ENCODE measurements at places on chromosomes 5 and 9.

DNA sequence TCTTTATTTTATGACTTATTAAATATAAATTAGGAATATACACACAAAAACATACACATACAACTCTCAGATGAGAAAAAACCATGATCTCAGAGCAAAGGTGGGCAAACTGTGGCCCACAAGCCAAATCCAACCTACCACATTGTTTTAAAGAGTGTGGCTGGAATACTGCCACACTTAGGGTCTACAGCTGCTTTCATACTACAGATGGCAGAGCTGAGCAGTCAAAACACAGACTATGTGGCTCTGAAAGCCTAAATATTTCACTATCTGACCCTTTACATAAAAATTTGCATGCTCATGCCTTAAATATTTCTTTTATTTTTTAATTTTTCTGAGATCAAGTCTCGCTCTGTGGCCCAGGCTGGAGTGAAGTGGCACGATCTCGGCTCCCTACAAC lies 28.3 kb downstream of the LEAP2 start:
- DNase-seq: no peak

- no peak for DNase-seq
Measured at GRCh38 chr5:14859980-14860379, 11.6 kb downstream of the ANKH start.

DNA sequence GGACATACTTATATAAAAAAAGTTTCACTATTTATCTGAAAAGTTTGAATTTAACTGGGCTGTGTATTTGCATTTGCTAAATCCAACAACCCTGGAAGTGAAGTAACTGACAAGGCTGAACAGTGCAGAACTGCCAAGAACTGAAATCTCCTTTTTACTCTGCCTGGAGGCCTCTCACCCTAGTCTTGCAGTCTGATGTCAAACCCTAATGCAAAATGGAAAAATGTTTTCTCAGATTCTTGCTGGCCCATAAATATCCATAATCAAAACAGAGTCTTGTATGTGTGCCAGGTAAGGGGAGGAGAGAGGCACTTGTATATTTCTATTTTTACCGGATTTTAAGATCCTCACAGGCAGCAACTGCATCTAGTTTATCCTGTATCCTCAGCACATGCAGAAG lies 432.7 kb upstream of the KLF4 start:
- DNase-seq: no peak

- no peak for DNase-seq
Measured at GRCh38 chr9:110208031-110208430, at the start of gene C9orf152. Gene C9orf152, minus strand, starts transcription at chr9:110208159. Its CDS starts 580 bp downstream, at chr9:110207579.

GRCh38 chr5:137600721-137601360 lies 101.7 kb upstream of the SPOCK1 start:
- DNase-seq: no peak

DNA sequence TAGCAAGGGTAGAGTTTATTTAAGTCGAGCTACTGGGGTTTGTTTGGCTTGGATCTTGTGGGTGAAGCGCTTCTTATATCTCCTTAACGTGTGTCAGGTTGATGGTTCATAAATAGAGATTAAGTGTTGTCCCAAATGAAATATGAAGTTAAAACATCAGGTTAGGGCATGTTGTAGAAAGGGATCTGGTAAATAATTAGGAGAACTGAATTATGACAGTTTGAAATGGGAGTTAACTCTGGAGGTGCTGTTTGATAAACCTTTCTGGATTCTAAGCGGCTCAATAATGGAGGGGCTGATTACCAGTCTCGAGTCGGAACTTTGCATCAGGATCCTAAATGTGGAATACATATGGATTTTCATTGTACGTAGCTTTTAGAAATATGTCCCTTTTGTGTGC lies 717.0 kb upstream of the WWC1 start:
- no peak for DNase-seq

DNA sequence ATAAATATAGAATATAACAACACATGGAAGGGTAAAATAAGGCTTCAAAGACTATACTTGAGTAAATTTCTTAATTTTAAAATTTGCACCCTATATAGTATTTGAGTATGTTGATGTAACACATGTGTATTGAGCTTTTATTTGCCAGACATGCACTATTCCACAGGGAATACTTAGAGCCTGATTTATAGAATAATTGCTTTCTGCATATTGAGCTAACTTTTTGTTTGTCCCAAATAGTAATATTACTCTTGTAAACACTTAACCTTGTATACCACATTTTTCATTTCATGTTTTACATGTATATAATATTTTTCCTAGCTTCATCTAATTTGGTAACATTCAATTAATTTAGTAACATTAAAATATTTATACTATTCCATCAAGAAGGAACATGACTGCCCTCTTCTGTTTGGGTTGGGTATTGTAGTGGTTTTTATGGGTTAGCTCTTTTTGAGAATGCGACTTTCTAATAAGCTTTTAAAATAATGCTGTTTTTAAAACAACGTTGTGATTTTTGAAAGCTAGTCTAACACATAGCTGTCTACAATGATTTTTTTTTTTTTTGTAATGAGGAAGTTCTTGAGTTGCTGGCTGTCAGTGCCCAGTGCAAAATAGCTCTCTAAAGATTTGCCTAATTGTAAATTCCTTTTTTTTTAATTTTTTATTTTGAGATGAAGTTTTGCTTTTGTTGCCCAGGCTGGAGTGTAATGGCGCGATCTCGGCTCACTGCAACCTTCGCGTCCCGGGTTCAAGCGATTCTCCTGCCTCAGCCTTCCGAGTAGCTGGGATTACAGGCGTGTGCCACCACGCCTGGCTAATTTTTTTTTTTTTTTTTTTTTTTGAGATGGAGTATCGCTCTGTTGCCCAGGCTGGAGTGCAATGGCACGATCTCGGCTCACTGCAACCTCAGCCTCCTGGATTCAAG lies 4.8 kb downstream of the SUB1 start:
- peak; percentile 45 for DNase-seq

DNA sequence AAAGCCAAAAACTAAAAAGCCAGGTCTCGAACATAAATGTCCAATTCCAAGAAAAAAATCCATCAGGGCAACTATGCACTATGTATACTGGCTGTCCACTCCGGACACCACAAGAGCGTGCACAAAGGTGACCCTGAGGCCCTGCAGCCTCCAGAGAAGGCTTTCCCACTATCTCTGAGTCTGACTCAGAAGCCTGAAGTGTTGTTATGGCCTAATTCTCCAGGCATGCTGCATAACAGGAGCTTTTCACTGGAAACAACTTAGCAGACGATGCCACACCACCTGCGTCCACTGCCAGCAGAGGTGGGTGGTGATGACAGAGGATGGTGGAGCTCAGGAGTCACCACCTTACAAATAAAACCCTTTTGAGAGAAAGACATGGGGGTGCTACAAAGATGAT lies 63.7 kb downstream of the HABP4 start:
- no peak for DNase-seq
